ENCODE measurements at places on chromosomes 16 and 17. TPM values are rescaled to one million over a fixed set of nuclear protein-coding genes. Genes with fewer than 3 reads are reported as not detected.

DNA sequence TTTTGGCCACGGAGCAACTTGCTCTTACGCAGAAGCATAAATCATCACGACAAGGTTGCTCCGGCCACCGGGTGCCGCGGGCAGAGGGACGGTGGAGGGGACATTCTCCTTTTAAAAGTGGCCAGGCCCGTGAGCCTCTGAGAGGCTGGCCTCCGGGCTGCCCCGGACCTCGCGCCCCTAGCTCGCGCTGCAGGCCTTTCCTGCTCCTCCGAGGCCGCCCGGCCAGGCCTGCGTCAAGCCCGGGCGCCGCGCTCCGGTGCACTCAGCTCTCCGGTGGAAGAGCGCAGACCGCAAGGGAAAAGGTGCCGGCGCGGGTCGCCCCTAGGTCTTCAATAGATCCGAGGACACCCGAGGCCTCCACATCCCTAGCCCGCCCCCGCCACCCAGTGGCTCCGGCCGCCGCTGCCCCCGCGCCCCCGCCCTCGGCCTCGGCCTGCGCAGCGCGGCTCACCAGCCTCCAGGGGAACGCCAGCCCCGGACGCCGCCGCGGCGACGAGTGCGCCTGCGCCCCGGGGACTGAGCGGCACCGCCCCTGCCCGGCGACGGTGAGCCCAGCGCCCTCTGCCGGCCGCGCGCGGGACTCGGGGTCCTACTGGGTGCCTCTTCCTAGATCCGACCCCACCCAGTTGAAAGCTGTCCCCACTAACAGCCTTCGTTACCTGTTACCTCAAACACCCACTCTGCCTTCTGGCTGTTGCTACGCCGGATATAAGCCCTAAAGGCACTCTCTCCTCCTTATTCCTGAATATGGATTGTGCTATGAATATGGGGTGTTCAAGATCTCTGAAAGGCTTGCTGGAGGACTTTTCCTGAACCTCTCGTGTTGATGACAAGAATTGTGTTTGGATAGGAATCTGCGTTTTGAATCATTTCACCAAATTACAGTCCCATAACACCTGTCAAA, at the start of gene LYRM9:
LYRM9 (minus strand) TSS at position 500 of the 904 bp plus-strand sequence. CDS start 10,671 bp downstream, outside the sequence.
- H3K36me3 ChIP-seq: no peaks in the 10 kb centered on the region
- H3K4me3 ChIP-seq: peak within 1 kb of the TSS; percentile 73
- DNase-seq: peak; percentile 81
- peaks cover 8% of the 10 kb centered on the region for H3K27me3 ChIP-seq

CDRT15L2 gene
- total RNA-seq: not detected

CDH1 gene
- not detected for total RNA-seq

DNA sequence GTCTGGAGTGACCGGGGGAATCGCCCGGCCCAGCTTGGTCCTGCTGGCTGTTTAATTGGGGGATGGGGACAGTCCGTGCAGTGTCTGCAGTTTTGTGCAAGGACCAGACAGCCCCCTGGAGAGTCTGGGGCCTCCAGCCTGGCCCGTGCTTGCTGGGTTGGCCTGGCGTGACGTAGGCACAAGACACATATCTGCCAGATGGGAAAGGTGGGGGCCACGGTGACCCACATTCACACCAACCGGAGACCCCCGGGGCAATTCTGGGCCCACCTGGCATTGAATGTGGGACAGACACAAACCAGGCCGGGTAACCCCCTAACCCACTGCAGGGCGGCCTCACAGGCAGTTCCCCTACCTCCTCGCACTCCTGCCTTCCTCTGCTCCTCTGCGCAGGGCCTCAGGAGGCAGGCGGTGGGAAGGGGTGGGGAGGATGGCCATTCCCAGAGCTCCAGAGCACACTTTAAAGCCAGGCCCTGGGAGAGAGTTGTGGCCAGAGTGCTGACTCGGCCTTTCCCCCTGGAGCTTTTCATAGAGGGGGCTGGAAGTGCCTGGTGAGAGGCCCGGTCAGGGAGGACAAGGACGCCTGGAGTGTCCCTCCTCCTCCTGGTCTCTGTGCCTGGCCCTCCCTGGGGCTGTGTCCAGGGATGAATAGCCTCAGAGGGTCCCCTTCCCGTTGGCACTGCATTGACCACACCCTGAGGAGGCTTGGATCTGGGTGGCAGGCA, 1.5 kb downstream of the MRC2 start:
- no peaks in the 10 kb centered on the region for H3K27me3 ChIP-seq
- DNase-seq: peak; percentile 53
- peaks cover 35% of the 10 kb centered on the region for H3K4me1 ChIP-seq
- peaks cover 3% of the 10 kb centered on the region for H3K36me3 ChIP-seq

- DNase-seq: peak; percentile 81
- peaks cover 4% of the 10 kb centered on the region for H3K4me1 ChIP-seq
- no peak overlapping the region for H3K4me3 ChIP-seq
- no peak overlapping the region for H3K27ac ChIP-seq
- H3K36me3 ChIP-seq: peaks cover 5% of the 10 kb centered on the region
Observed at GRCh38 chr16:77816293-77816692, 27.9 kb downstream of the VAT1L start.

ABCC12 gene
- under 0.01 TPM for total RNA-seq

GRCh38 chr17:228951-229708, 47.7 kb upstream of the DOC2B start:
- H3K4me3 ChIP-seq: no peak overlapping the region
- no peaks in the 10 kb centered on the region for H3K36me3 ChIP-seq
- no peaks in the 10 kb centered on the region for H3K4me1 ChIP-seq
- H3K27ac ChIP-seq: no peak overlapping the region
- DNase-seq: peak; percentile 1
- peaks cover 6% of the 10 kb centered on the region for H3K27me3 ChIP-seq

DNA sequence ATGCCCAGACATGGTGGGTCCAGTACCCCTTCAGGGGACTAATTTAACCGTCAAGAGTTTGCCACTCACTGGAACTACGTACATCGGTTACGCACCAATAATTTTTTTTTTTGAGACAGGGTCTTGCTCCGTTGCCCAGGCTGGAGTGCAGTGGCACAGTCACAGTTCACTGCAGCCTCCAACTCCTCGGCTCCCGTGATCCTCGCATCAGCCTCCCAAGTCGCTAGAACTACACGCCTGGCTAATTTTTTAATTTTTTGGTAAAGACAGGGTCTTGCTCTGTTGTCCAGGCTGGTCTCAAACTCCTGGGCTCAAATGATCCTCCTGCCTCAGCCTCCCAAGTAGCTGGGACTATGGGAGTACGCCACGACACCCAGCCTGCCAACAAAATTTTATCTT, 15.6 kb downstream of the RPH3AL start:
- no peaks in the 10 kb centered on the region for H3K36me3 ChIP-seq
- H3K4me3 ChIP-seq: no peak overlapping the region
- peaks cover 3% of the 10 kb centered on the region for H3K4me1 ChIP-seq
- no peak for DNase-seq
- H3K27me3 ChIP-seq: peaks cover 30% of the 10 kb centered on the region

CMTM2 gene
- not detected for total RNA-seq

DNA sequence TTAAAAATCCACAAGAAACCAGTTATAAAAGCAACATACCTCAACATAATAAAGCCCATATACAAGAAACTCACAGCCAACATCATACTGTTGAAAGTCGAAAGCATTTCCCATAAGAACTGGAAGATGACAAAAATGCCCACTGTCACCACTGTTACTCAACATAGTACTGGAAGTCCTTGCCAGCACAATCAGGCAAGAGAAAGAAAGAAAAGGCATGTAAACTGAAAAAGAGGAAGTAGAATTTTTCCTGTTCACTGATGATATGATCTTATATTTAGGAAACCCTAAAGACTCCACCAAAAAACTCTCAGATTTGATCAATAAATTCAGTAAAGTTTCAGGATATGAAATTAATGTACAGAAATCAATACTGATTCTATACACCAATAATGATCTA, 45.1 kb downstream of the AHSP start:
- H3K36me3 ChIP-seq: no peaks in the 10 kb centered on the region
- no peak overlapping the region for H3K4me3 ChIP-seq
- no peaks in the 10 kb centered on the region for H3K4me1 ChIP-seq
- peaks cover 10% of the 10 kb centered on the region for H3K27me3 ChIP-seq
- no peak overlapping the region for H3K27ac ChIP-seq
- DNase-seq: no peak

PRCD gene
- total RNA-seq: not detected

CHMP1A gene
- 99.8 TPM for total RNA-seq

- no peaks in the 10 kb centered on the region for H3K4me1 ChIP-seq
- no peaks in the 10 kb centered on the region for H3K27me3 ChIP-seq
- no peak for DNase-seq
- no peak overlapping the region for H3K27ac ChIP-seq
- H3K4me3 ChIP-seq: no peak overlapping the region
- no peaks in the 10 kb centered on the region for H3K36me3 ChIP-seq
Observed at GRCh38 chr17:52276381-52277008, 118.0 kb upstream of the CA10 start.

CDR2 gene
- 48.4 TPM for total RNA-seq

NPB gene
- not detected for total RNA-seq

DNA sequence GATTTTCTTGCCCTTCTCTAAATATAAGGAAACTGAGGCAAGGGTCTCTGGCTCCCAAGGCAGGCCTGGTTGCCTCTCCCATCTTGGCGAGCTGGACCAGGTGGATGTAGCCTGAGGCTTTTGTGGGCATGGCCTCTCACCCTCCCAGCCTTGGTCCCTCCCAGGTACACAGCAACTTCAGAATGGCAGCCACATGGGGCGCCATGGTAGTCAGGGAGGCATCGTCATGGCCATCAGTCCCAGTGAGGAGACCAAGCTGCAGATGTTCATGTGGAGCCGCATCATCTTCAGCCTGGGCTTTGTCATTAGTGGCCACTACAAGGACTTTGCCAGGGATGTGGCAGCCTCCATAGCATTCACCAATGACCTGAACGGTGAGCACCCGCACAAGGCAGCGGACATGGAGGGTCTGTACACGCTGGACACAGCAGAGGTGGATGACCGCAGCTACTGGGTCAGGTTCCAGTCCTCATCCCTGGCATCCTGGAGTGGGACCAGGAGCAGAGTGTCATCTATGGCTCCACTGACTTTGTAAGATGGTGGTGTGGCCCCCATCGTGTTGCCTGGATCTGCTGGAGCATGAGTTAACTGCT, 165.8 kb upstream of the ZNF267 start:
- DNase-seq: no peak
- peaks cover 39% of the 10 kb centered on the region for H3K36me3 ChIP-seq
- H3K4me1 ChIP-seq: no peaks in the 10 kb centered on the region
- no peaks in the 10 kb centered on the region for H3K27me3 ChIP-seq
- H3K4me3 ChIP-seq: no peak overlapping the region

ZNF624 gene
- 3.8 TPM for total RNA-seq

All from IMR-90 (cell line).